ENCODE measurements at places on chromosomes 7 and 10.

DNA sequence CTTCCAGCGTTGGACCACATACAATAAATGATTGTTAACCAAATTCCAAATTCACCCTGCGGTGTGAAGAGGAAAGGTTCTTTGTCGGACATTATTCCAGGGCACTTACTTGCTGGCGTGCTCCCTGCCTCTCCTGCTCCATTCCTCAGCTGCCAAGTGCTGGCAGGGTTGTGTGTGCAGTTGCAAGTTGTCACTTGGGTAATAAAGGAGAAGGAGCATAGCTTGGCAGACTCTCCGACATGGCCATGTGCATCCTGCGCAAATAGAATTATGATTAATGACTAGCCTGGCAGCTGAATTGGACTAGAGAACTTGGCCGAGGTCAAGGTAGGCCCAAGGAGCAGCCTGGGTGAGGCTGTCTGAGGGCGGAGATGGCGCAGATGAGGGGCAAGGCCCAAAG, 92.3 kb upstream of the ELMO1 start:
- DNase-seq, result no peak

- DNase-seq, result no peak
These were observed 434.4 kb upstream of the ZMIZ1 start for GRCh38 chr10:78634389-78634815.

- no peak for DNase-seq
These were observed 11.7 kb downstream of the STAM start for GRCh38 chr10:17655567-17656146.

- DNase-seq, result no peak
These were observed 431.2 kb upstream of the C7orf33 start for GRCh38 chr7:148159331-148159730.
